ENCODE measurements at places on chromosomes 12 and 14. TPM values are rescaled to one million over a fixed set of nuclear protein-coding genes. Genes with fewer than 3 reads are reported as not detected.

The RNU4-1 gene
- polyA plus RNA-seq = not detected

The MANSC1 gene
- 33.1 TPM for polyA plus RNA-seq

The TTC9 gene
- 2.8 TPM for polyA plus RNA-seq

The APEX1 gene
- polyA plus RNA-seq = 289 TPM

The PLEKHG7 gene
- 0.68 TPM for polyA plus RNA-seq

The MANSC4 gene
- polyA plus RNA-seq = 0.95 TPM

The MSI1 gene
- 26.5 TPM for polyA plus RNA-seq

The FOXG1 gene
- polyA plus RNA-seq = 0.03 TPM

The CPNE6 gene
- polyA plus RNA-seq = 0.18 TPM

The AICDA gene
- 0.45 TPM for polyA plus RNA-seq

The LRTM2 gene
- polyA plus RNA-seq = 0.62 TPM

The LGMN gene
- 124 TPM for polyA plus RNA-seq

The RDH16 gene
- polyA plus RNA-seq = 1.2 TPM

The PTPN6 gene
- 21.9 TPM for polyA plus RNA-seq

GRCh38 chr14:91005716-91006115 lies 54.7 kb downstream of the RPS6KA5 start:
- DNase-seq = no peak

- DNase-seq = no peak
These were observed 13.8 kb upstream of the ADCK1 start for GRCh38 chr14:77786148-77786547.

DNA sequence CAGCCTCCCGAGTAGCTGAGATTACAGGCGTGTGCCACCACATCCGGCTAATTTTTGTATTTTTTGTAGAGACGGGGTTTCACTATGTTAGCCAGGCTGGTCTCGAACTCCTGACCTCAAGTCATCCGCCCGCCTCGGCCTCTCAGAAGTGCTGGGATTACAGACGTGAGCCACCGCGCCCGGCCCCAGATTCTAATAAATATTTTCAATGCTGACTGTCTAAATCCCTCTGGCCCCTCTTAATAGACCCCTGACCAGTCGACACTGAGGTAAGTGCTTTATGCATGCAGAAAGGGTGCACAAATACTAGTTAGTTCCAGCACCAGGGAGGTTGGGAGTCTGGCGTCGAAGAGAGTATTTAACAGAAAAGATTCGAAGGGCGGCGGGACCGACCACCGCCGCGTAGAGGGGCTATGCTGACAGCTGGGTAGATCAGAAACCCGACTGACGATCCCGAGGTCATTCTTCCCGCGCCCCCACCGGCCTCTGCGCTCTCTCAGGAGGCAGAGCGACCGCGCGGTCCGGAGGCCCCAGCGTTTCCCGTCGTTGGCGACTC lies 1.1 kb upstream of the SPATS2 start:
- no peak for DNase-seq

GRCh38 chr12:129339336-129339735 lies 486.1 kb downstream of the GLT1D1 start:
- no peak for DNase-seq

- DNase-seq = no peak
These were observed at the start of gene ANKRD33 for GRCh38 chr12:51887476-51888315. Gene ANKRD33 (plus strand): TSS chr12:51888103. CDS start chr12:51888187, 84 bp downstream.

GRCh38 chr14:100022772-100023451 lies 42.3 kb upstream of the EVL start:
- peak; percentile 75 for DNase-seq

- DNase-seq = peak; percentile 68
These were observed at the start of gene CLMN for GRCh38 chr14:95319312-95320077. Gene CLMN (minus strand): TSS chr14:95319908. CDS start chr14:95319792, 116 bp downstream.

DNA sequence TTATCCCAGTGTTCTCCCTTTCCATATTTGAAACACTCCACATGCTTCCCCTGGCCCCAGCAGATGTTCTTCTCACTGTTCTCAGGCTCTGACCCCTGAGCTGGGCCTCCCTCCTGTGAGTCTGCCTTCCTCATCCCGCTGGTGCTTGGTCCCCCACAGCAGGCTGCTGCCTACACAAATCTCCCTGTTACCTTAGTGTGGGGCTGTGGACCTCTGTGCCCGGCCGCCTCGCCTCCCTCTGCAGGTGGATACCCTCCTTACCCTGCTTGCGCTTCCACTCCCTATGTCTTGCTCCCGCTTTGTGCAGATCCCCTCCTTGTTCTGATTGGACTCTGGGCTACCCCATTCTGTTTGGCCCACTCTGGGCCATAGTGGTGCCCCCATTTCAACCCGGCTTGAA lies 6.9 kb downstream of the DERA start:
- DNase-seq = no peak

GRCh38 chr14:51095854-51096823 lies 1.2 kb upstream of the TRIM9 start:
- DNase-seq = no peak

GRCh38 chr14:85546390-85546789 lies 16.4 kb downstream of the FLRT2 start:
- no peak for DNase-seq

DNA sequence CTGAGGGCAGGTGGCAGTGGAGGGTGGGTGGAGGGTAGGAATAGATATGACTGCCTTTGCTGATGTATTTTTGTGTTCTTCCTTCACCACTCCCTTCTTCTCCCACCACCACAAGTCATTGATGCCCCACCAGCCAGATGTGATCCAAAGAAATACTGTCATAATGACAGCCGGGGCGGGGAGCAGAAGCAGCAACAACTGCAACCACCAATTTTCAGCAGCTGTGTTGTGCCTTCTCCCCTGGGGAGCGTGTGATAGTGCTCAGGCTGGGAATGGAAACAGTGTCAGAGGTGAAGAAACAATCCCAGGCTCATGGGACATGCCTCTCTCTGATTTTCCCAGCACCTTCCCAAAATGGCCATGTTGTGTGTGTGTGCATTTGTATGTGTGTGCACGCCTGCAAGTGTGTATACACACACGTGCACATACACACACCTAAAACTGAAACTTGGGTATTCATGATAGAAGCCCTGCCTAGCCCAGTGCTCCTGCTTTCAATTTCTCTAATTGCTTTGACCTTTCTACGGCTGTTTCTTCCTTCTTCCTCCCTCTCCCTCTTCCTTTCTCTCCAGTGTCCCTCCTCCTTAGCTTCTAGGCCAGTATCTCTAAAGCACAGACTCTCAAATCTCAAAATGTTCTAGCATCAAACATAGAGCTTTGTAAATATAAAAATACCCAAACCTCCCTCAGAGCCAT lies 299.2 kb upstream of the FKBP4 start:
- DNase-seq = no peak

DNA sequence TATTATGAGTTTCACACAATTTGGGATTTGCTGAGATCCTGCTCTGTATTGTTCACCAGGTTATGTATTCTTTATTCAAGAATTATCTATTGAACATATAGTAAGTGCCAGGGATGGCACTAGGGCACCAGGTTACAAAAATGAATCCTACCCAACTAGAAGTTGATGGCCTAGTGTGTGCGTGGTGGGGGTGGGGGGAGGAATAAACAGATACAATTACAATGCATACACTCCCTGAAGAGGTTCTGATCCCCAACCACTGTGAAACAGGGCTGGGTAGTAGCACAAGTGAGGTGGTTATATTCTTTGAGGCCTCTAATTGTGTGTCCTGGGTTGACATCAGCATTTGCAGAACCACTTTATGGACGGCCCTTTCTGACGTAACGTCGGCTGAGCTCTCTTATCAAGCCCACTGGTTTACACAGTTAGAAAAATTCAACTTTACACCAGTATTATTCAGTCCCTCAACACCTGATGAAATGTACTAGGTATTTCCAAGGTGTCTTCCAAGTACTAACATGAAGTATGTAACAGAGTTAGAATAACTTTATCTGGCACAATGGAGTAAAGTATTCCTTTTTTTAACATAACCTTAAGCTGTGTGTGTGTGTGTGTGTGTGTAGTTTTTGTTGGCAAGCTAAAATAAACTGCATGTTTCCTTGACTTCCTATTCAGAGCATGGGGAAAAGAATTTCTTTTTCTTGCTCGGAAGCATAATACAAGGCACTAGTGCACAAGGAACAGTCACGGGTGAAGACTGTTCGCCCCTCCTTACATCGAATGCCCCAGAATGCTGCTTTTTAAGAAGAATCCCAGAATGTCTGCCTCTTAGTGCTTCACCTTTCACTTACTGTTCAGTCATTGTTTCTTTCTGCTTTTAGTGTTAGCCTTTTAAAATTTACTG lies 8.1 kb upstream of the GLRX5 start:
- DNase-seq = no peak

- no peak for DNase-seq
These were observed 177.5 kb downstream of the ADGRD1 start for GRCh38 chr12:131131077-131131807.

DNA sequence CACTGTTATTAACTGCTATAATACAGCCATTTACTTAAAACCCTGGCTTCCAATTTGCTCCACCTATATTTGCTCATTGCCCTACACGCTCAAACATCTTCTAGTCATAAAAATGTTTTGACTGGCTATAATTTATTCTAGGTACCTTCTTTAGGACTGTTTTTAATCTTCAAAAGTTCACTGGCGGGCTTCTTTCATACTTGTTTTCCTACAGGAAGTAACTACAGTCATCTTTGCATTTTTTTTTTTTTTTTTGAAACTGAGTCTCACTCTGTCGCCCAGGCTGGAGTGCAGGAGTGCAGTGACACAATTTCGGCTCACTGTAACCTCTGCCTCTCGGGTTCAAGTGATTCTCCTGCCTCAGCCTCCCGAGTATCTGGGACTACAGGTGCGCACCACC lies 32.5 kb downstream of the MPHOSPH9 start:
- DNase-seq = no peak

GRCh38 chr12:52007982-52008510 lies 1.3 kb downstream of the TAMALIN start:
- DNase-seq = no peak

DNA sequence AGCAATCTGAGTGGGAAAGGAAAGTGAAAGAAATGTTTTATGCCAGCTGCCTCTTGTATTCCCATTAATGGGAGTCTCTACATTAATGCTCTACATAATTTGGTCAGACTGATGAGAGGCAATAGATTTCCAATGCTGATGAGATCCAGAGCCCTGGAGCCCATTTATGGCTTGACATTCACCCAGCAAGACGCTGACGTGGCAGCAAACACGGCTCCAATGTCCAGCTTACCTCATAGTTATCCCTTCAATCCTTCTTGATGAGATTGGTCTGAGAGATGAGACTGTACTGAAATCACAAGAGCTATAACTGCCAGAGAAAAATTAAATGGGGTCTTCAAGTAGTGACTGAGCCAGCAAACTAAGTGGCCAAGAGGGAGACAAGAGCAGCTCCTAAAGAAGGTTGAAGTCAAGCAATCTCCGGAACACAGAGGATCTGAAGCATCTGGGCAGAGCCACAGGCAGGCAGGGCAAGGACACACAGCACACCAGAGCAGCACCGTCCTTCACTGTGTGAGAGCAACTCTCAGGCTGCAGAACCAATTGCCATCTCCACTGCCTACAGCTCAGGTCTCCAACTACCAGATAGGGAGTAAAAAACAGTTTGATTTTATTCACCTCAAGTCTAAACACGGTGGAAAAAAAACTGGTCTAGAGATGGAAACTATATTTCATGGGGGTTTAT lies 7.3 kb upstream of the MYO1A start:
- DNase-seq = no peak

GRCh38 chr12:47989666-47990065 lies 14.6 kb downstream of the COL2A1 start:
- DNase-seq = no peak

GRCh38 chr14:44417809-44418208 lies 89.3 kb downstream of the FSCB start:
- no peak for DNase-seq

DNA sequence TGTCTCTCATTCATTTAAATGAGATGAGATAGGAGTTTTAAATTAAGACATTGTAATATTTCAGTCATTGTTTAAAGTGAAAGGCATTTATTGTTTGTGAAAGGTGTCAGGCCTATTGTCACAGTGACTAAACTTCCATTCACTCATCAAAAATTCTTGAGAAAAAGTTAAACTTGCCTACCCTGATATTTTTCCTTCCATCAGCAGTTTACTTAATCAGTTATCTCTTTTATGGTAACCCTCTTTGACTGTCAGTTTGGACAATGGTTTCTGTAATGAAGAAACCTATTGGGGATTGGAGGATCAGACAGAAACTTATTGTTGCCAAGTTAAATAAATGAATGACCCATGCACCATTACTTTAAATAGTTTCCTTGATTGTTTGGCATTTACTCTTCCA lies 241.6 kb downstream of the NUBPL start:
- no peak for DNase-seq

DNA sequence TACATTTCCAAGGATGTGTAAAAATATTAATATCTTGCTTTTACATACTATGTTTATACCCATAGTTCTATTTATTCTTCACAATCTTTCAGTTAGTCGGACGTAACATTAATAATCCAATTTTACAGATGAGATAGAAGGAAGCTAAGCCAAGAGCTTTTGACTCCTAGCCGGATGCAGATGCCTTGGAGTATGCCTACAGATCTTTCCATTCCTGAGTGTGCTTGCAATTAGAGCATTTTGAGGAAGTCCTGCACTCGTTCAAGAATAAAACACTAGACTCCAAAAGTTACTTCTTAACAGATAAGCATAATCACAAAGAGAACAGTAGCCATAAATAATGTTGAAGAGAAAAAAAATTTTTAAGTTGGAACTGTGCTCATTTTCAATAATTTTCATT lies 337.6 kb upstream of the CLEC14A start:
- no peak for DNase-seq

GRCh38 chr12:116266168-116266601 lies 11.3 kb downstream of the MED13L start:
- DNase-seq = no peak

DNA sequence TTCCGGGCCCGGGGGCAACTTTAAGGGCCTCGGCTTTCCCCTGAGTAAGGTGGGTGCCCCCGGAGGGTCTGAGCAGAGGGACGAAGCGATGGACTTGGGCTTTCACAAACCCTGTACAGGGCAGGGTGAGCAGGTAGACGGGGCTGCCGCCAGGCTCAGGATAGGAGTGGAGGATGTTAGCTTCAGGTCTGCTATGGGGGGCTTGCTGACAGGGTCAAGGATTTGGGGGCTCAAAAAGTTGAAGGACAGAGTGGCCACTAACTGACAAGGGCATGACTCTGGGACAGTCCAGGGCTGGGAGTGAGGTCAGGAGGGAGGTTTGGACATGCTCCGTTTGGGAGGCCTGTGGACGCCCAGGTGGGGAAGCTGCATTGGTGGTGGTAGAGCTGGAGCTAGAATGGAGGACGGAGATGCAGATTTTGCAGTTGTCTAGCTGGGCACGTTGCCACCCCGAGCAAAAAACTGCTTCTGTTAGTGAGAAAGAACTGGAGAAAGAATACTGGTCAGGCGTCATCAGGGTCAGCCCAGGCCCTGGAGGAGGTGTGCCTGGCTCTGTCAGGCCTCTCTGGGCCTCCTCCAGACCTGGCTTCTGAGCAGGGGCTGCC lies 113.3 kb downstream of the ADGRD1 start:
- no peak for DNase-seq
